Activated CD4-positive, CD25-positive, alpha-beta regulatory T cell treated with anti-CD3 and anti-CD28 coated beads, Interleukin-2, amount 50 U/mL, for 72 hours (primary cell): ENCODE measurements at places on chromosomes 3 and 15.

- no peak for DNase-seq
These were observed 53.8 kb downstream of the CCDC66 start for GRCh38 chr3:56610669-56611335.

- DNase-seq: no peak
These were observed 244.9 kb downstream of the FAM43A start for GRCh38 chr3:194930377-194931204.

DNA sequence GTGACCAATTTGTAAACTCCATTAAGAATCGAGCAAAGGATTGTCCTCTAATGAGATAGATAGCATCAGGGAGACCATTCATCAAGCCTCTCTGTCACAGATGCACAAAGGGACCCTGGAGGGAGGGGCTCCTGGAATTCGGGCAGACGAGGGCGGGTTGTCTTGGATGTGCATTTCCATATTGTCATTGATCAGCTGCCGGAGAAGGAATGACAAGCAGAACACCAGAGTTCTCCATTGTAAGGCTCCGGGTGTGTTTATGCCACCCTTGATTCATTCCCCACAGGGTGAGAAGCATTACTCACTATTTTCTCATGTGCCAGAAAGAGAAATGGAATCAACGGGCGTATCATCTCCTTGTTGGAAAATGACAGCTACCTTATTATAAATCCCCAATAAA is 167.5 kb downstream of the EBLN2 start:
- no peak for DNase-seq

DNA sequence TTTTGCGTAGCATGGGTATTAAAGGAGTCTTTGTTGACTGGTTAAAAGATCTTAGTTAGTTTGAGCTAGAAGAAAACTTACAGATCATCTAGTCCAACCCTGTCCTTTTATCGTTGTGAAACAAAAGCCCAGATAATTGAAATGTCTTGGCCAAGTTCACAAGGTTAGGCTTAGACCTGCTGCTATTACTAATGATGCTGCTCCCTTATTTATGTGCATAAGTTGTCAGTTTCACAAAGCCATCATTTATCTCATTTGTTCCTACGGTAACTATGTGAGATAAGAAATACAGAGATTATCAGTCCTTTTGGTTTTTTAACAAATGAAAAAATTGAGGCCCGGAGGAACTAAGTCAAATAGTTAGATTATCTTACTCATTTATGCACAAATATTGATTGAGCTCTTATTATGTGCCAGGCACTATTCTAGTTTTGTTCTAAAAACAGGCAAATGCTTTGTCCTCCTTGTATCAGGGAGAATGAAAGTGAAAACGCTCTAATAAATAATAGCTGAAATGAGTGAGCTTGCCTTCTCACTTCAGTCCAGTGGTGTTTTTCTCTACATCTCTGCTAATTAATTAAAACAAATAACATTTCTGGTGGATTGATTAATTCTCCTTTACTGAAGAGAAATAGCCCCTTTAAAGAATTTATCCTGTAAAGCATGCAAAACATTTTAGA is 49.1 kb upstream of the TPRG1 start:
- DNase-seq: no peak

GRCh38 chr3:174363256-174363655 is 495.9 kb upstream of the NAALADL2 start:
- no peak for DNase-seq

DNA sequence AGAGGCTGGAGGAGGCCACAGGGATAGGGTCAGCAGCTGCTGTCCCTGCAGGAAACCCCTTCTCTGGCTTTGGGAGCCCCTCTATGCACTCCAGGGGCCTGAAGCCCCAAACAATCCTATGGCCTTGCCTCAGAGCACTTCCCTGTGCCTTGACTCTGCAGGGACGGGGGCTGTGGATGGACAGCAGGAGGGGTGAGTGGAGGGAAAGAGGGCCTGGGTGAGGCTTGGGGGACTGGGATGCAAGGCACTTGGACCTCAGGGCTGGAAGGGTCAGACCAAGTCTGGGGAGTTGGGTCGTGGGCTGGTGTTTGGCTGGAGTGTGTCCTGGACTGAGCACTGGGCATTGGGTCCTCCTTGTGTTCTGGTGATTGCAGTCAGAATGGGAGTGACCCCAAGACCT is 769.8 kb downstream of the EPHA3 start:
- no peak for DNase-seq

GRCh38 chr3:176075046-176075445 is 1122.2 kb downstream of the TBL1XR1 start:
- DNase-seq: no peak

DNA sequence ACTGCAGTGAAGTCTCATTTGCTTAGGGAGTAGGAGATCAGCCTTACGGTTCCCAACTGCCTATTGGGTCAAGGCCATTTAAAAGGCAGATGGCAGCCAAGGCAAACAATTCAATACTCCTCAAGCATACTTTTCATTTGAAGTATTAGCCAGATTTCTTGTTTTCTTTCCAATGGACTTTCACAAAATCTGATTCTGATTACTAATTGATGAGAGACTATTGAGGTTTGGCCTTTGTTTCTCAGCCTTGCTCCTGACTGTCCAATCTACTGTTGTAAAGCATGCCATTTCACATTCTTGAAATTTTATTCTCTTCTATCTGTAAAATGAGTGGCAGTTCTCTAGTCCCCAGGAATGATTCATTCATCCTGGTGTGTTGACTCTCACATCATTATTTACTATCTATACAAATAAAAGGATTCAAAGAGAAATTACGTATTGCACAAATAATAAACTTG is 166.2 kb upstream of the TGFBR2 start:
- DNase-seq: no peak

DNA sequence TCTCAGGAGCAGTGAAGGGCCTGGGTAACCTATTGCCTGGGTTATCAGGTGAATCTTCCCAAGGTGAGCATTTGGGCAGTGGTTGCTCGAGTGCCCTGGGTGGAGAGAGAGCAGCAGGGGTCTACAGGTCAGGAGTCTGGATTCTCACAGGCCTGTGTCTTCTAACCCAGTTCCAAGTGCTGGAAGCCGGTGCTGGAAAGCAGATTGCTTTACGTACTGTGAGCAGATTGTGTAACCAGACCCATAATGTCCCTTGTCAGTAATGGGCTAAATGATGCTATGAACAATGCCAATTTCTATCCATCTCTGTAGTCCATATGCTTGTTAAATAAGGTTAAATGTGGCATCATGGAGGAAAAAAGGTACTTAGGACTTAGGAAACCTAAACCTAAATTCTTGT is 106.5 kb downstream of the TPRG1 start:
- DNase-seq: no peak

- no peak for DNase-seq
These were observed 4.9 kb upstream of the C3orf49 start for GRCh38 chr3:63814237-63814636.

- no peak for DNase-seq
These were observed 130.4 kb downstream of the SUCLG2 start for GRCh38 chr3:67524046-67524445.

DNA sequence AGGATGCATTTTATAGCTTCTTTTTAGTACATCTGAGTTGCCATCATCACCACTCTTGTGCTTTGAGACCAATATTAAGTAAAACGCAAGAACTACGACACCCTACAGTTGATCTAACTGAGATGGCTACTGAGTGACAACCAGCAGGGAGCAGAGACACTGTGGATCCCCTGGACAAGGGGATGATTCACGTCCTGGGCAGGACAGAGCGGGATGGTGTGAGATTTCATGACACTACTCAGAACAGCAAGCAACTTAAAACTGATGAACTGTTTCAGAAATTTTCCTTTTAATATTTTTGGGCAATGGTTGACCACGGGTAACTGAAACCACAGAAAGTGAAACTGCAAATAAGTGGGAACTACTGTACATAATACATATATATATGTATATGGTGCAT is 299.2 kb downstream of the ADAMTS17 start:
- no peak for DNase-seq

DNA sequence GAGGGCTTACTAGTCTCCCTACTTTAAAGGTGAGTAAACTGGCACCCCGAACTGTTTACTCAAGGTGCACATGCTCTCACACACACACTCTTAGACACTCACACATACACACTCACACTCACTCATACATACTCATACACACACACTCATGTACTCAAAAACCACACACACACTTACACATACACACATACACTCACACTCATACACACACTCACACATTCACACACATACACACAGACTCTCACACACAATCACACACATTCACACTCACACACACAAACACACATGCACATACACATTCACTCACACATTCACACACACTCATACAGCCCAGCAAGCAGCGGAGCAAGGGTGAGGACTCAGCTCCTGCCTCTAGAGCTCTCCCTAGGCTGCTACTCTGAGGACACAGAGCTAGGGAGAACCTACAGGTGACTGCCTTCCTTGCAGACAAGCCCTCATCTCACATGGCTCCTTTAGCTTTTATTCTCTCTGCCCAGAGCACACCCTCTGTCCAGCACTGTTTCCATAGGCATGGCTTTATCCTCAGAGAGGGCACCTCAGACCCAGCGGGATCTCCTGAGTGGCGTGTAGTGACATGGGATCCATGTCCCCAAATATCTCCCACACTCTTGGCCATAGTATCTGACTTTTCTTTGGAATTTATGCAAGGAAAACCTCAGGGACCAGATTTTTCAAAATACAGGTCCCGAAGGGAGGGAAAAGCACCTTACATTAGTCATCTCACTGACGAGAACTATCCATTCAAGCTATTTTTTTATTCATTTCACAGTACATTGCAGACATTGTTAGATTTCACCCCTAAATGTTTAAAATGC is 26.2 kb upstream of the ATG7 start:
- DNase-seq: no peak

DNA sequence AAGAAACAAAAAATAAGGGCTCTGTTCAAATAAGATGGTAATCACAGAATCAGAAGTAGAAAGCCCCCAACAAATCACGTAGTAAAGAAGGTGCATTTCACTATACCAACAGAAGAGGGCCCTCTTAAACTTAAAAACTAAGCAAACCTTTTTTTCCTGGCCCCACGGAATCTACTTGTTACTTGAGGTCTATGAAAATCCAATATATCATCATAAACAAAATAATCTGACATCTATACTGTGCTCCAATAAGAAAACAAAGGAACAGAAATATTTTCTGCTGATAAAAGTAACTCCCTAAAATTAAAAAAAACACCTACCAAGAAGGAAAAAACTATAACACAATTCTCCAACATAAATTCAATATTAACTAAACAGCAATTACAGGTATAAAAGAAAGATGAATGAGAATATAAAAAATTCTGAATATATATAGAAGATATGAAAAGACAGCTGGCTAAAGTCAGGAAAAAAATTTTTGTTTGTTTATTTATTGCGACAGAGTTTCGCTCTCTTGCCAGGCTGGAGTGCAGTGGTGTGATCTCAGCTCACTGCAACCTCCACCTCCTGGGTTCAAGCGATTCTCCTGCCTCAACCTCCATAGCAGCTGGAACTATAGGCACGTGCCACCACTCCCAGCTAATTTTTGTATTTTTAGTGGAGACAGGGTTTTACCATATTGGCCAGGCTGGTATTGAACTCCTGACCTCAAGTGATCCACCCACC is 81.8 kb downstream of the CLASP2 start:
- DNase-seq: no peak

GRCh38 chr3:12371525-12372140 is 82.8 kb downstream of the PPARG start:
- no peak for DNase-seq

GRCh38 chr15:63310646-63311045 is 33.2 kb downstream of the APH1B start:
- no peak for DNase-seq

GRCh38 chr3:42706721-42707619 is 4.4 kb upstream of the HHATL start:
- peak; percentile 26 for DNase-seq

GRCh38 chr3:88113311-88114162 is 36.2 kb upstream of the C3orf38 start:
- peak; percentile 30 for DNase-seq

GRCh38 chr3:151933234-151933853 is 59.9 kb downstream of the SUCNR1 start:
- no peak for DNase-seq

DNA sequence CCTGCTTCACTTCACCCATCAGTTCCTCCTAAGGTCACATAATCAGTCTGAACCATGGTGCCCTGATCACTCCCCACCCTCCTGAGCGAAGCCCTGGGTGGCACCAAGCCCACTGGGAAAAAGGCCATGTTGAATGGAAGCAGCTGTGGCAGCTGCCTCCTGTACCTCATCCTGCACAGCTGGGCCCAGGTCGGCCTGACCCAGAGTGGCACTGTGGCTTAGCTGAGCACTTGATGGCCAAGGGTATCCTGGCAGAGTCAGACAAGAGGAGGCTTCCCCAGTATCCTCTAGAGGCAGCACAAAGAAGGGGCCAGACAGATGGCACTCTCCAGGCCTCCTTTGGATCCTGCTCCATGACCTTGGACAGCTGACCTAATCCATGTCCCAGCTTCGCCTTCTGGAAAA is 68.4 kb downstream of the TLE3 start:
- DNase-seq: no peak

- DNase-seq: no peak
These were observed 31.6 kb downstream of the FAM227B start for GRCh38 chr15:49589030-49589429.

GRCh38 chr3:141875893-141876380 is 506 bp upstream of the ATP1B3 start:
- DNase-seq: no peak

- DNase-seq: no peak
These were observed 140.4 kb upstream of the ABI3BP start for GRCh38 chr3:101133652-101134051.

DNA sequence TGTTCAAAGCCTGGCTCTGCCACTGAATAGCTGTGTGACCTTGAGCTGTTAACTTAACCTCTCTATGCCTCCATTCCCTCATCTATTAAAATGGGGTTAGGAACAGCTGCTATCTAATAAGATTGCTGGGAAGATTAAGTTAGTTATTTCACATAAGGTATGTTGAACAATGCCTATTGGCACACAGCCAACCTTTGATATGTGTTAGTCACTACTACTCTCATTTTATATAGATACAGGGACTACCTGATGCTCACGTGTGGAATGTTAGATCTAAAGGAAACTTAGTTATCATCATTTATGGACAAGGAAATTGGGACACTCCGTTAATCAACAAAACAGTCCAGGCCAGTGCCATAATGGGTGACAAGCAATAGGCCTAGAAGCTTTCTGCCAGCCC is 332.4 kb upstream of the PPP2R3A start:
- DNase-seq: no peak

GRCh38 chr15:48955967-48956366 is 7.8 kb downstream of the SHC4 start:
- no peak for DNase-seq

DNA sequence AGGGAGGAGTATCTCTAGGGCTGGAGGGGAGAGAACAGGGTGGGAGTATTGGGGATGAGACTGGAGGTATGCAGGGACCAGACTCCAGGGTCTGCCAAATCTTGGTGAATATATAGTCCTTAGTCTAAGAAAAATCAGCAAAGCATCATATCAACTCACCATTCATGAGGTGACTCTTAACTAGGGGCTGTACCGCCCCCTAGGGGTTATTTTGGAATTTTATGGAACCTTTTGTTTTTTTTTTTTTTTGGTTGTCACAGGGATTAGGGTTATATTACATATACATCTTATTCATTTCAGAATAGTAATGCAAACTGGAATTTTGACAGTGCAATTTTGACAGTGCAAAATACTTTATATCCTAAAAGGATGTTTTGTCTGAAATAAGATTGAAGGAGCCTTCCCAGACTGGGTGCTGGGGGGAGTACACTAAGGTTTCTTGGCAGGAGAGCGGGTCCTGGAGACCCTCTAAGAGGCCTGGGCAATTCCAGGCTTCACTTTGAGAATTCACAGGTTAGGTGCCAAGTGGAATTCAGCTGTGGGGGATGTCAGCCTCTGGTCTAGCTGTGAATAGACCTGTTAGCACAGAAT is 7.5 kb downstream of the CMTM7 start:
- no peak for DNase-seq

GRCh38 chr15:55589287-55589686 is 1.1 kb upstream of the PYGO1 start:
- no peak for DNase-seq
